Ascending aorta (tissue), 2 donors: ENCODE measurements at places on chromosomes 11 and 22. TPM values are rescaled to one million over a fixed set of nuclear protein-coding genes. Genes with fewer than 3 reads are reported as not detected.
A peak's percentile ranks its signal among the peaks of the same experiment; 100 is the strongest.

DNA sequence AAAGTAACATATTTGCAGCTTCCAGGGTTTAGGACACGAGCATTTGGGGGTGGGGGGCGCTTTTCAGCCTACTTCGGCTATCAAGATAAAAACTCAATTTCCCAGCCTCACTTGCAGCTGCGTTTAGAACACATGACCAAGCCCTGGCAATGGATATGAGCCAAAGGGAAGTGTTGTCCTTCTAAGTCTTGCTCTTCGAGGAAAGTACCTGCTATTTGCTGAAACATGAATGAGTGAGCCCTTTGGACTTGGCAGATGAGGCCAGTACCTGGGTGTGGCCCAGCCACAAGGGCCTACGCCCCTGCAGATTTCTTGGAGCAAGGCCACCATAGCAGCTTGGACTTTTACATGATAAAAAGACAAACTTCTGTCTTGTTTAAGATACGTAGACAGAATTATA lies 60.2 kb upstream of the SORL1 start:
- H3K4me3 ChIP-seq = no peak overlapping the region
- H3K4me1 ChIP-seq = no peaks in the 10 kb centered on the region
- H3K27me3 ChIP-seq = no peaks in the 10 kb centered on the region
- H3K27ac ChIP-seq = no peak overlapping the region
- no peak for DNase-seq

DNA sequence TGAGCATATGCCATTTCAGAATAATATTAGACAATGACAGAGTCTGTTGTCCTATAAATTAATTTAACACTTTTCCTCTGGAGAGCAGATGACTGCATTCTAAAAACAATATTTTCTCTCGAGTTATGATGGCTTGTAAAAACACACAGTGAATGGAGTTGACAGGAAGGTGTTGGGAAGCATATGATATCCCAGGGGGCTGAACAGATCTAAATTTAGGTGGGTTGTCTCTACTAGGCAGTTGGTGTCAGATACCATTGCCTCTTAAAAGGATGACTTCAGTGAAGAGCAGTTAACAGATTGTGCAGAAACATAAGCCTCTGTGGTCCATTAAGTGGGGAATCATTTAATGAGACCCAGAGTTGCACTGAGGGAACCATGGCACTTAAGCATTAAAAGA lies 30.7 kb downstream of the SVIP start:
- no peak overlapping the region for H3K27ac ChIP-seq
- no peak overlapping the region for H3K4me3 ChIP-seq
- no peaks in the 10 kb centered on the region for H3K27me3 ChIP-seq
- H3K4me1 ChIP-seq = no peaks in the 10 kb centered on the region

DNA sequence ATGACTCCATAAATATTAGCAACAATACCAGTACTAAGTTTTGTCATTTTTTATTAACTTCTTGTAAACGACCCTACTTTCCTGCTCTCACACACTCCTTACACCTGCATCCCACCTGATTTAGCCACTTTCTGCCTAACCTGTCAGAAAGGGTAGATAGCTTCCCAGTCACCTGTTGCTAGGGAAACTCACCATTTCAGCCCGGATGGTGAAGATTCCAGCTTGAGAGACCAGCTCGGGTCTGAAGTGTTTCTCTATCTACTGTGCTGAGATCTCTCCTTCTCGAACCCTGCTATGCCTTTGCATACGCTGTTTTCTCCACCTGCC lies at the start of gene PARVG:
PARVG (plus strand) TSS at position 220 of the 327 bp plus-strand sequence. CDS start 2,405 bp downstream, outside the sequence.
- no peaks in the 10 kb centered on the region for H3K4me1 ChIP-seq
- no peaks in the 10 kb centered on the region for H3K36me3 ChIP-seq
- peak within 1 kb of the TSS; percentile 45 for H3K4me3 ChIP-seq
- peak within 1 kb of the TSS; percentile 40 for H3K27ac ChIP-seq
- no peaks in the 10 kb centered on the region for H3K27me3 ChIP-seq

DNA sequence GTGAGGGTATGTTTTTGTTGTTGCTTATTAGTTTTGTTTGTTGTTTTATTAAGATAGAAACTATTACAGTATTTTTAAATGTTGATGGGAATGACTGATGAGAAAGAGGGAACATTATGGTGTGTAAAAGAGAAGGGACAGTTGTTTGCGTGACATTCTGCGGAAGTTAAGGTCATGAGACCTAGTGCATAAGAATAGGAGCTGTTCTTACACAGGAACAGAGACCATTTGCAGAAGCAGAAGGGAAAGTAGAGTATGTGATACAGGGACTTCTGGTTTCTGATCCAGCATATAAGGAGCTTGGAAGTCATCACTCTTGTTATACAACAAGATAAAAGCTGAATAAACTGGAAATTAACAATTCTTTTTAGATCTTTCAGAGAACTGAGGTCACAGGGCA lies 299.2 kb upstream of the API5 start:
- no peak overlapping the region for H3K4me3 ChIP-seq
- H3K36me3 ChIP-seq = no peaks in the 10 kb centered on the region
- DNase-seq = no peak
- no peaks in the 10 kb centered on the region for H3K4me1 ChIP-seq
- no peaks in the 10 kb centered on the region for H3K27me3 ChIP-seq

DNA sequence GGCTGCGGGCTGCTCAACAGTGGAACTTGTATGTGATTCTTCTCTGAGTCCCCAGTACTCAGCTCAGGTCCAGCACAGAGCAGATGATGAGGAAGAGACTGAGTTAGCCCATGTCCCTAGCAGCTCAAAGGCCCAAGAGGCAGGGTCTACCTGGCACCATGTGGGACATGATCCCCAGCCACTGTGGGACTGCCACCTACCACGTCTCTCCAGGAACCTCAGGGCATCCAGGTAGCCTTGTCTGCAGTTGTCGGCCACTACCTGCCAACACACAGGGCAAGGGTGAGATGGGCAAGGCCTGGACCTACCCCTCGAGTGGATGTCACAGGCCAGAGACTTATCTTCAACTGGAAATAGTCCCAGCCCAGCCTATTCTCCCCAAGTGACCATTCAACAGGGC lies 4.4 kb downstream of the PNPLA5 start:
- no peak for DNase-seq
- H3K27ac ChIP-seq = no peak overlapping the region
- H3K4me1 ChIP-seq = no peaks in the 10 kb centered on the region
- H3K4me3 ChIP-seq = no peak overlapping the region
- no peaks in the 10 kb centered on the region for H3K27me3 ChIP-seq

MGAT3 gene
- total RNA-seq = 9.8 TPM

KCNK4 gene
- total RNA-seq = not detected
